ENCODE measurements at places on chromosomes 5 and 9. TPM values are rescaled to one million over a fixed set of nuclear protein-coding genes. Genes with fewer than 3 reads are reported as not detected.

Gene TNFSF15
- 0.23 TPM for total RNA-seq

Gene MIGA2
- 51.7 TPM for total RNA-seq

Gene SAPCD2
- 4.2 TPM for total RNA-seq

Gene PCDHGA2
- 9.0 TPM for total RNA-seq

Gene CDKN2B-AS1
- total RNA-seq = 3.9 TPM

Gene ECM2
- 1.6 TPM for total RNA-seq

Gene MAMDC4
- 5.1 TPM for total RNA-seq

Gene MARCHF6
- 230 TPM for total RNA-seq

Gene LHX3
- total RNA-seq = not detected

Gene RNF183
- total RNA-seq = not detected

Gene PCDHGC5
- total RNA-seq = 61.8 TPM

Gene HMCN2
- 0.85 TPM for total RNA-seq

Gene PHAX
- 64.0 TPM for total RNA-seq

Gene GPX8
- total RNA-seq = 0.39 TPM

Gene CDX1
- total RNA-seq = not detected

Gene CDC23
- 24.8 TPM for total RNA-seq

Gene OBP2B
- not detected for total RNA-seq

Gene ZFP2
- 4.1 TPM for total RNA-seq

Gene SLC4A9
- total RNA-seq = 2.8 TPM

Gene SPZ1
- not detected for total RNA-seq

Gene CAMK2A
- total RNA-seq = 1,149 TPM

Gene DIPK1B
- total RNA-seq = 28.6 TPM

Gene ERCC8
- 10.1 TPM for total RNA-seq

Gene GRM6
- total RNA-seq = not detected

Gene RAI14
- total RNA-seq = 8.7 TPM

Gene GMCL2
- 0.16 TPM for total RNA-seq

Gene BHMT2
- total RNA-seq = 4.3 TPM

Gene TEK
- total RNA-seq = 8.6 TPM

Gene C9orf153
- 2.1 TPM for total RNA-seq

Gene PRLR
- total RNA-seq = 1.0 TPM

Gene SIGMAR1
- total RNA-seq = 35.5 TPM

Gene TEX48
- total RNA-seq = not detected

Gene ARHGEF37
- total RNA-seq = 20.3 TPM

Gene GBA2
- total RNA-seq = 116 TPM

Gene CKMT2
- total RNA-seq = 15.9 TPM

Gene SUSD1
- 41.1 TPM for total RNA-seq

Gene GDF9
- 2.2 TPM for total RNA-seq

Gene TXNDC8
- total RNA-seq = not detected

Gene ACTBL2
- not detected for total RNA-seq

Gene SH3GL2
- 215 TPM for total RNA-seq

Gene LCN9
- total RNA-seq = not detected

Gene HSD17B4
- 197 TPM for total RNA-seq

Gene LOX
- total RNA-seq = 0.65 TPM

Gene OR13F1
- total RNA-seq = not detected

Gene CDH9
- total RNA-seq = 67.5 TPM

Gene SEPTIN8
- total RNA-seq = 294 TPM

Gene INSYN2B
- 5.7 TPM for total RNA-seq

Gene FOXD4L3
- 2.0 TPM for total RNA-seq

Gene C5orf58
- total RNA-seq = not detected

Gene F12
- 6.6 TPM for total RNA-seq

Gene NRARP
- total RNA-seq = 7.4 TPM

Gene PCDHGA9
- 17.6 TPM for total RNA-seq

Gene CDC20B
- total RNA-seq = not detected

Gene GAPVD1
- total RNA-seq = 69.3 TPM

Gene RALGPS1
- 65.6 TPM for total RNA-seq

Gene CCL27
- total RNA-seq = 2.3 TPM

Gene MARVELD2
- total RNA-seq = 2.2 TPM

Gene ZNF354C
- total RNA-seq = 9.4 TPM

Measured in dorsolateral prefrontal cortex (tissue), 122 donors.